ENCODE measurements at places on chromosomes 5 and 9.

DNA sequence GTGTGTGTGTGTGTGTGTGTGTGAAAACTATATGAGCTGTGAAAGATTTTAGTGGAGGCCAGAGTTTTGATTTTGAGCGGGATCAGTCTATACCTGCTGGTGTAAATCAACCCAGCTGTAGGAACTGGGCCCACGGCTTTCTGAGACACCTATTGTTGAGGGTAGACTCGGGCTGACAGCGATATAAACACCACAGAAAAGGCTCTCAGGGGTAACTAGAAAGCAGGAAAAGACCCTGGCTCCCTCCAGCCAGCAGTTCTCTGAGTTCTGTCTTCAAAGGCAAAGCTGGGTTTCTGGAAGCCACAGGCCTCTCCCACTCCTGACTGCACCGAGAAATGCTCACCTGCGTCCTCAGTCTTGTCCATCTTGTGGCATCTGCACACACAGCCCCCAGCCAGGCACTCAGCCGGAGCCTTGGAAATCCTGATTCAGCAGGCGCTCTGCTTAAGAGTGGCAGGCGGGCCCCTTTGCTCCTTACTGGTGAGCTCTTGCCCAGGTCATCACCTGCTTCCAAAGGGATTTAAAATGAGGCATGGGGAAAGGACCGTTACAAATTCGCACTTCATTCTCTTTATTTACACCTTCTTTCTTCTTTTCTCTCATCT, 223.3 kb downstream of the NDUFS4 start:
- DNase-seq = no peak

DNA sequence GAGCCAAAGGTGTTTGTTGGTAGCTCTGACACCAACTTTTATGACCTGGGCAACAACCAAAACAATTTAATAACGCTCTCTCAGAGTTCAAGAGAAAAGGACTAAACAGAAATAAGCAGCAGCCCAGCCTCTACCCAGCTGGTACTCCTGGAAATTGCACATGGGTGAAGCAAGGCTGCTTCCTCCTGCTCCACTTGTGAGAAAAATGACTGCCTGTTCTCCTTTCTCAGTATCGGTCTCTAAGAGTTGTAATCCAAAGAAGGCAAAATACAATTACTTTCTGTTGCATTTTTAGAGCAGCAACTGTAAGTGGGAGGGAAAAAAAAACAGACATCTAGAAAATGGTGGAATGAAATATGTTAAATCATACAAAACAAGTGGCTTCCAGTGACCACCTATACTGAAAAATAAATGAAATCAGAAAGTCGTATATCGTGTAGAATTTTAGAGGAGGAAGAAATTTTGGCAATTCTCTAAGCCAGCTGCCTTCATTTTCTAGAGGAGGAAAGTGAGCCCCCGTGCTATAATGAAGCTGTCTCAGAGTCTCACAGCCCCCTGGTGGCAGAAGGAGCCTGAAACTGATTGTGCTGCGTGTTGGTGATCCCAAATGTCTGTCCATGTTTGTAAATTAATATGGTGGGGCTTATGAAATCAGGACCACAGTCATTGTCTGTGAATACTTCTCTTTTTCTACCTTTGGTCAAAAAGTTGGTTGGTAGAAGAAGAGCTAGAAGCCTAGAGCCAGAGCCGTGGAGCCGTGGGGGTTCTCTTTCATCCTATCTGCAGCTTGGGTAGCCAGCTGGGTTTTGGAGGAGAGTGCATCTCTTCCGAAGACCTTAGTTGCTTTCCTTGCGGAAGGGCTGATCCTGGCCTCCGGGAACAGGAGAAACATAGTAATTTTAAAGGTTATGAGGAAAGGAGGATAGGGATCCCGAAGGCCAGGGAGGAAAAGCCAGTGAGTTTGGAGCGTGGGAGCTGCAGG, 139.9 kb downstream of the PIP5K1B start:
- DNase-seq = peak; percentile 25

DNA sequence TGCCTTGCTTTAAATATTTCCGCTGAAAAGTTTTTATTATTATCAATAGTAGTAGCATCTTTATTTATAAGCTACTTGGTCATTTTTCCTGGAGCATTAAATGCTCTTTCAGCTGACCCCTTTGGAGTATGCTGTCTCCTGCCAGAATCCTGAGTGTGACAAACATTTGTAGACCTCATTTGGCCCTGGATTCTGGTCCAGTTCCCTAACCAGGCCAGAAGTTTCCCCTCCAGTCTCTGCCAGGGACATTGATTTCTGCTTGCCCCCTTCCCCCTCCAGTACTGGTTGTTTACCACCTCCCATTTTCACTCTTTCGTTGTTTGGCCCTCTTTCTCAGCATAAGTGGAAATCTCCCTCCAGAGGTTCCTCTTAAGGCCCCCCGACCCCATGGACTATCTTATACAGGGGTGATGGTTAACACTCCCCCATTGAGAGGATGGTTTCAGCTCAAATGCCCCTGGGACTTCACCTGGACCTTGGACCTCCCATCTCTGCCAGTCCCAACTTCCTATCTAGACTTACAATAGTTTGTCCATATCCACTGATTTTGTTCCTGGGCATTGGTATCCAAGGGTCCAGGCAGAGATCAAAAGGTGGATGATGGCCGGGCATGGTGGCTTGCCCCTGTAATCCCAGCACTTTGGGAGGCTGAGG, 24.6 kb upstream of the COL27A1 start:
- DNase-seq = no peak

DNA sequence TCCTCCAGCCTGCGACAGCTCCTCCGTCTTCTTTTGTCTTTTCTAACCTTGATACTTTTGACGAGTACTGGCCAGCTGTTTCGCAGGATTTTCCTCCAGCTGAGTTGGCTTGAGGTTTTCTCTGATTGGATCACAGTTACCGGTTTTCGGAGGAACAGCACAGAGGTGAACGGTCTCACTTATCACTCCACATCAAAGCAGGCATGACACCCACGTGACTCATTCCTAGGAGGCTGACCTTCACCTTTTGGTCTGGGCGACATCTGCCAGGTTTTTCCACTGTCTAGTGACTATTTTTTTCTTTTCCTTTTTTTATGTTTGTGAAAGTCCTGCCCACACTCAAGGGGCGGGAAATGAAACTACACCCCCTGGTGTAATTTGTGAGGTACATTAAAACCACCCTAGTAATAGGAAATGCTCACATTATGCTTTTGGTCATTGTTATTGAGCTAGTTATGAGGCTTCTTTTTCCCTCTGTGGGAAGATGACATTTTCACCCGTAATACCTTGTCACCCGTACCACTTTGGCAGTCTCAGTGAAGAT, 319.2 kb downstream of the GADD45G start:
- DNase-seq = no peak

DNA sequence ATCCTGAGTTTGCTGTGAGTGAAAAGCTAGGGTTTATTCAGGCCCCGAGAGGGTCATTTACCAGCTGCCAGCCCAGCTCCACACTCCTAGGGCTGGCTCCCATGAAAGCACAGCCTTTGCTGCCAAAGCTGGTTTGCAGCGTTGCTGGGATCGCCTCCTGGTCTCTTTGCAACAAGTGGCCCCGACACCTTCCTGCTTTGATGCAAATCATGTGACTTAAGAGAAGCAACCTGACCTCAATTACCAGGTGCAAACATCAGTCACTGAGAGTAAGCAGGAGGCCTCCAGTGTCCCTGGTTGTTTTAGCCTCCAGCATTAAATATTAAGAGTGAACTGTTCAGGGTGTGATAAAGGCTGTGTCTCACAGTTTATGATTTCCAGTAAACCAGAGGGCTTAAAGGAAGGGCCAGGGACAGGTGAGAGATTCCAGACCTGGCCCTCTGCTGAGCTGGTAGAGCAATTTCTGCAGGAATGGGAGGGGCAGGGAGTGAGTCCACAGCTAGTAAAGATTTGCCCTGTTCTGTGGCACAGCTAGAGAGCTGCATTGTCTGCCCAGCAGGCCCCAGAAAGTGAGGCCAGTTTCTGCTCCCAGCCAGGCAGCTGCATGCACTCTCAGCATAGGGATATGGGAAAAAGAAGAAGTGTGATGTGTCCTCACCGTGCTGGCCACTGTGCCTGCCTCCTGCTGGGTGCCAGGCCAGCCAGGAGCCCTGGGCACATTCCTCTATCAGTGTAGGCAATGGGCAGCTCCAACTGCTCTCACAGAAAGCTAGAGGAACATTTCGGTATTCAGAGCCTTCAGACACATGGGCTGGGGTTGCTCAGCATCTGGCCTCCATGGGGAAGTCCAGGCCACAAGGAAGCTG, 58.0 kb downstream of the SLC22A5 start:
- peak; percentile 23 for DNase-seq

- DNase-seq = no peak
Observed at GRCh38 chr5:60219921-60220320, 326.4 kb upstream of the PDE4D start.
